NCI-H510A treated with DMSO at 0.1 percent for 48 hours (cell line): ENCODE measurements at places on chromosomes 11 and 22.

DNA sequence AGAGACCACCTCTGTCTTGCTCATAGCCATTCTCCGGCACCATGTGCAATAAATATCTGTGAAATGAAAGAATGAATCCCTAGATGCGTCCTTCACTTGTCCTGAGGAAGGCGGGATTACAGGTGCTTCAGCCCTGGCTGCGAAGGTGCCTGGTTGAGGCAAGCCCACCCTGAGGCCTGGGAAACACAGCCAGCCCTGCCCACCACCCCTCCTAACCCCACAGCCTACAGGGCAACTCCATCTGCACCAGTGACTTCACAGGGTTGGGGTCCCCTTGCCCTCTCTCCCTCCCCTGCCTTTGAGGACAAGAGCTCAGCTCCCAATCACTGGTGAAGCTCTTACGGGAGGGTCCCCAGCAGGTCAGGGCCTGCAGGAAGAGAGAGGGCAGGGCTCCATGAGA lies 17.5 kb upstream of the SCGB1A1 start:
- DNase-seq, result no peak

GRCh38 chr11:114776956-114777355 lies 98.6 kb downstream of the NXPE2 start:
- DNase-seq, result no peak

GRCh38 chr11:111347002-111347722 lies 31.9 kb downstream of the POU2AF1 start:
- DNase-seq, result no peak

GRCh38 chr11:14253840-14254239 lies 105.1 kb downstream of the RRAS2 start:
- DNase-seq, result no peak

DNA sequence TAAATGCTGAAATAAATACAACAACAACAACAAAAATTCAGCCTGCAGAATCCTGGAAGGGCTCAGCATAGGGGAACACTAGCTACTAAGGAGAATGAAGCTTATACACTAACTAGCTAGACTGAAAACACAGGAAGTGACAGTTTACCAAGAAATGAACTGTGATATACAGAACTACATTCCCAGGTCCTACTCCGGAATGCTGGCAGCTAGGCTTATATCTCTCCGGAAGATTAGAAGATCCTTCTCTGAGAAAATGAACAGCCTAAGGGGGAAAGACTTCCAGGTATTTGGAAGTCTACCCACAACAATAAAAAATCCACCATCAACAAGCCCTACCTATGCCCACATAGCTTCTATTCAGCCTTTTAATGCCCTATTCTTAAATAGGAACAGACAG lies 31.0 kb downstream of the CCDC34 start:
- no peak for DNase-seq

DNA sequence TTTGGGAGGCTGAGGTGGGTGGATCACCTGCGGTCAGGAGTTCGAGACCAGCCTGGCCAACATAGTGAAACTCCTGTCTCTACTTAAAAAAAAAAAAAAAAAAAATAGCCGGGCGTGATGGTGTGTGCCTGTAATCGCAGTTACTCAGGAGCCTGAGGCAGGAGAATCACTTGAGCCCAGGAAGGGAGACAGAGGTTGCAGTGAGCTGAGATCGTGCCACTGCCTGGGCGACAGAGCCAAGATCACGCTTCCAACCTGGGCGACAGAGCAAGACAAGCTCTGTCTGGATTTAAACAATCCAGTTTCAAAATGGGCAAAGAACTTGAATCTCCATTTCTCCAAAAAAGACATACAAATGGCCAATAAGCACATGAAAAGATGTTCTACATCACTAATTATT lies 12.5 kb downstream of the LMO2 start:
- no peak for DNase-seq

GRCh38 chr11:70456921-70457532 lies 58.7 kb downstream of the CTTN start:
- no peak for DNase-seq

- DNase-seq, result no peak
These were observed 31.7 kb upstream of the PDE3B start for GRCh38 chr11:14611939-14612338.

- no peak for DNase-seq
These were observed 928 bp downstream of the FBXO7 start for GRCh38 chr22:32475468-32476010.

DNA sequence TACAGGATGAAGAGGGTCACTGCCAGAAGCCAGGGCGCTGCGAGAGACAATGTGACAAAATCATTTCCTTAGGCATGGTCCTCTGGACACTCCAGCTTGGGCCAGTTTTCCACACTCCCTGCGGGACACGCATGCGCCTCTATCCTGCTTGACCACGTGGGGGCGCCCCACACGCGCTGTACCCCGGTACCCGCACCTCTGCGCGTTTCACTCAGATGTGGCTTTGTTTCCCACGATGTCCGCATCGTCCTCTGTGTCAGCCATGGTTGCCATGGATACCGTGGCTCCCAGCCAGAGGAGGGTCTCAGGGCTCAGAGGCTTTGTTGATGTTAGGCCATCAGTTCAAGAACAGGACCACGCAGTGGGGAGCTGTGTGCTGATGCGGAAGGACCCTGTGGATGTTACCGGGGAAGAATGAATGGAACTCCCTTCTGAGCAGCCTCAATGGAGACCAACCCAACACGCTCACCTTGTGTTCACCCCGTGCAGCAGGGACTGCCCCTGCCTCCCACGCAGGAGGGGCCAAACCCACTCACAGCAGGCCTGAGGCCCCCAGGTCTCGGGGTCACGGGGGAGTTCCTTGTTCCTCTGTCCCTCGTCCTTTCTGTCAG lies 101.1 kb upstream of the SLC22A12 start:
- DNase-seq, result no peak

- no peak for DNase-seq
These were observed 47.6 kb downstream of the GGTLC2 start for GRCh38 chr22:22691716-22692701.

GRCh38 chr22:35353318-35353717 lies 27.6 kb upstream of the HMOX1 start:
- DNase-seq, result no peak

- DNase-seq, result no peak
These were observed 163.3 kb downstream of the CRYBB2 start for GRCh38 chr22:25382762-25383161.

- DNase-seq, result no peak
These were observed 6.2 kb upstream of the FTH1 start for GRCh38 chr11:61973476-61974162.

GRCh38 chr11:122153746-122154145 lies 37.7 kb upstream of the BLID start:
- no peak for DNase-seq

GRCh38 chr11:34792814-34793258 lies 123.3 kb downstream of the APIP start:
- DNase-seq, result no peak

DNA sequence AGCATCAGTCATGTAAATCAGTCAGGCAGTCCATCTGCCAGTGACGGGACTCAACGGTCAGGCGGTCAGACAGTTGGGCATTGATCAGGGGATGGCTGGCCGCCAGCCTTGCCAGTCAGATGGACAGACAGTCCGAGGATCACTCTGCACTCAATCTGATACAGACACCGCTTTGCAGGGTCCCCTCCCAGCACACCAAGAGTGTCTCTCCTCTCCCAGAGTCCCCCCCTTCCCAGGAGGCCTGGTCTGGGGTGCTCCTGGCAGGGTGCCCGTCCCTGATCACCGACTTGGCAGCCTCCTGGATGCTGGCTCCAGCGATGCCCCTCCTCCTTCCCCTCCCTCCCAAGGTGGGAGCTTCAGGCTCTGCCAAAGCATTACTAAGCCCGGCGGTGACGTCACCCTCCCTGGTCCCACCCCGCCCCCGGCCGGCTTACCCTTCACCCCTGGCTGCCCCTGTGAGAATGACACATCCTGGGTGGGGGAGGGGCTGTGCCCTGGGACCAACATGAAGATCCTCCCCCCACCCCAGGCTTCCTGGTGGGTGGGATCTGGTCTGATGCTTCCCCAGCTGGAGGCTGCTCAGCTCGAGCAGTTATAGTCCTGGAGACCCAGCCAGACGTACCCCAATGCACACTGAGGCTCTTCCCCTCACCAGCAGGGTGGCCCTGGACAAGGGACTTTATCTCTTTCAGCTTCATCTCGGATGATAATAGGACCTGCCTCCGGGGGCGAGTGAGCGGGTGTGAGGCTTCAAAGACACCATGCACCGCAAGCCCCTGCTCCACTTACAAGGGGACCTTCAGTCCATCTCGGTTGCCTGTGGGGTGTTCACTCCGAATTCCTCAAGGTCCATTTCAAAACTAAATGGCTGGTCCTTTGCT lies 69.2 kb downstream of the CD82 start:
- no peak for DNase-seq

DNA sequence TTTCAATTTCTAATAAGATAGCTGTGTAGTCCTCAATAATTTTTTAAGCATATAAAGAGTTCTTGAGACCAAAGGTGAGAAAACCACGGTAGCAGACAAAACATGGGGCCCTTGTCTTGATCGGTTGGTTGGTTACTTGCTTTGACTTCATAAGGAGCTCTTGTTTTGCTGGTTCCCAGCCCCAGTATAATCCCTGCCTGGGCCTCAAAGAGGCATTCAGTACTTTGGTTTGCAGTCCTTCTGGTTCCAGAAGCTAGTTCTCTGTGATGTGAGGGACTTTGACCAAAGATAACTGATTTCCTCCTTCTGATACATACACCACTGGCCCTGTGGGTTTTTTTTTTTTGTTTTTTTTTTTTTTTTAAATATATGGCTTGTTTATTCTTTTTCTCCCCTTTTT lies 17.1 kb downstream of the MARK2 start:
- DNase-seq, result no peak

DNA sequence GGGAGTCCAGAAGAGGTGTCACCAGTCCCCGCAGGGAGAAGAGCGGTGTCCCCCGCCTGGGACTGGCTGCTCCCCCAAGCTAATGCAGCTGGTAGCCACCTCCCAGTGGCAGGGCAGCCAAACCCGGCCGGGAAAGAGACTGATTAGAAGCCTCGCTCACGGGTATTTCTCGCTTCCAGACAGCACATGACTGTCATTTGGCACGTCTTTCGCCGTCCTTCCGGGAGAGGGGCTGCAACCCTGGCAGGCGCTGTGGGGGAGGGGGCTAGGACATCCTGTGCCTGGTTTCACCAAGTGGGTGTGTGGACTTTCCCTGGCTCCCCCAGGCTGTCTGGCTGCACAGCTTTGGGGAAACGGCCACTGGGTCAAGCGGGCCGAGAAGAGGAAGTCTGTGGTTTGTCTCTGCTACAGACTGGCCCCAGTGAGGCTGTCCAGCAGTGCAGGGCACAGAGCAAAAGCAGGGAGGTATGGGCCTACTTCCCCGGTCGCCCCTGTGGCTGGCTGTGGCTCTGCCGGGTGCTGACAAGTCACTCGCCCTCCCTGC lies 3.8 kb downstream of the CD81 start:
- DNase-seq, result no peak

DNA sequence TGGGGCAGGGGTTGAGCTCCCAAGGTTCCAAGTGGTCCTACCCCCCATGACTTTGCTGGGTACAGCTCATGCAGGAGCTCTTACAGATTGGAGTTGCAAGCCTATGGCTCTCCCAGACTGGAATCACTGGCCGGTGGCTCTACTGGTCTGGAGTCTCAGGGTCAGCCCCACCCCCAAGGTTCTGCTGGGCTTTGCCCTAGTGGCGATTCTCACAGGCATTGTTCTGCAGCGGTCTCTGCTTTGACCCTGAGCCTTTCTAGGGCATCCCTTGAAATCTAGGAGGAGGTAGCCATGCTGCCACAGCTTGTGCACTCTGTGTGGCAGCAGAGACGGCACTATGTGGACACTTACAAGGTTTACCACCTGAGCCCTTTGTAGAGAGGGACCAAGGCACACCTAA lies 49.3 kb upstream of the HMGXB4 start:
- DNase-seq, result no peak

DNA sequence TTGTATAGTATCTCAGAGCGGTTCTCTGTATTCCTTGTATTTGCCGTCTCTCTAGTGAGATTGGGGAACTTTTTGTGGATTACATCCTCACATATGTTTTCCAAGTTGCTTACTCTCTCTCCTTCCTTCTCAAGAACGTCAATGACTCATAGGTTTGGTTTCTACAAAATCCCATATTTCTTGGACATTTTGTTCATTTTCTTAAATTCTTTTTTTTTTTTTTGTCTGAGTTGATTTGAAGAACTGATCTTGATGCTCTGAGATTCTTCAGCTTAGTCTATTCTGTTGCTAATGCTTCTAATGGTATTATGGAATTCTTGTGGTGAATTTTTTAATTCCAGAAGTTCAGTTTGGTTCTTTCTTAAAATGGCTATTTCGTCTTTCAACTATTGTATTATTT lies 28.4 kb upstream of the SLN start:
- no peak for DNase-seq

- DNase-seq, result no peak
These were observed 85.2 kb upstream of the IGLL5 start for GRCh38 chr22:22802339-22802970.
